ENCODE measurements at places on chromosomes 4 and X. TPM values are rescaled to one million over a fixed set of nuclear protein-coding genes. Genes with fewer than 3 reads are reported as not detected.

- no peaks in the 10 kb centered on the region for H3K4me1 ChIP-seq
- DNase-seq, result no peak
- peaks cover 2% of the 10 kb centered on the region for H3K36me3 ChIP-seq
- H3K4me3 ChIP-seq, result no peak overlapping the region
- no peak overlapping the region for H3K27ac ChIP-seq
- H3K27me3 ChIP-seq, result no peaks in the 10 kb centered on the region
Measured at GRCh38 chr4:32462944-32463343, 1742.8 kb downstream of the PCDH7 start.

GJB1 gene
- total RNA-seq, result not detected

LANCL3 gene
- 0.13 TPM for total RNA-seq

DNA sequence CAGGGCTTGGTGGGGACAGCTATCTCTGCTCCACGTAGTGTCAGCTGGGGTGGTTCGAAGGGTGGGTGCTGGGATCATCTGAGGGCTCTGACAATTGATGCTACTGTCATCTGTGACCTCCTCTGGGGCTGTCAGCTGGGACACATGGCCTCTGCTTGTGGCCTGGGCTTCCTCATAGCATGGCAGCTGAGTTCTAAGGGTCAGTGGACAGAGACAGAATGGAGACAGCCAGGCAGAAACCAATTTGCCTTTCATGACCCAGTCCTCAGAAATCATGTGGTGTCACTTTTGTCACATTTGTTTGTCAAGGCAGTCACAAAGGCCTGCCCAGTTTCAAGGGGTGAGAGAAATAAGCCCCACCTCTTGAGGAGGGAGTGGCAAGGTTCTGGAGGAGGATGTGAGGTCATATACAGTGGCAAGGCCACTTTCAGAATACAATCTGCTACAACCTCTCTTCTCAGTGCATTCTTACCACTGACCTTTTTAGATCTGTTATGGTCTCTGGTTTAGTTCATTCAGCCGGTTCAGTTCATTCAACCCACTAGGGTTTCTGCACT is 103.6 kb upstream of the BCOR start:
- H3K4me3 ChIP-seq, result no peak overlapping the region
- H3K36me3 ChIP-seq, result no peaks in the 10 kb centered on the region
- no peak overlapping the region for H3K27ac ChIP-seq

GRCh38 chr4:172202480-172203076 is 389.4 kb downstream of the GALNTL6 start:
- H3K36me3 ChIP-seq, result peaks cover 5% of the 10 kb centered on the region
- no peak for DNase-seq
- no peak overlapping the region for H3K4me3 ChIP-seq
- no peaks in the 10 kb centered on the region for H3K4me1 ChIP-seq
- no peaks in the 10 kb centered on the region for H3K27me3 ChIP-seq

DNA sequence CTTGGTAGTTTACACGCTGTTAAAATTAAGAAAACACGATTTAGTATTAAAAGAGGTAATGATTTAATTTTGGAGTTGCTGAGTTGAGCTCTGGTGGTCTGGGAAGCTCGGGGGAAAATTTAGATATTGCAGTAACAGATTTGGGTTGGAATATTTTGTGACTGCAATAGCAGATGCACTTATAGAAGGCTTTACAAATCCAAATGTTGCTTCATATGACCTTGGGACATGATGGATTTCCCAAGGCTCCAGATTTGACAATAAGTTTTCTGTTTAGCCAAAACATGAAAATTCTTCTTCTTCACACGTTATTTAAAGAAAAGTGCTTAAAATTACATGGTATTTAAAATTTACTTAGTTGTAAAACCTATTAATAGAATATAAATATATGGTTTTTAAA is 302.0 kb downstream of the SPRY1 start:
- H3K4me3 ChIP-seq, result no peak overlapping the region
- no peaks in the 10 kb centered on the region for H3K27me3 ChIP-seq
- DNase-seq, result no peak
- peaks cover 24% of the 10 kb centered on the region for H3K4me1 ChIP-seq
- peaks cover 3% of the 10 kb centered on the region for H3K36me3 ChIP-seq

SLC4A4 gene
- 4.9 TPM for total RNA-seq

Data from mesothelial cell of epicardium (in vitro differentiated cells).